ENCODE measurements at places on chromosomes 13 and 19.

DNA sequence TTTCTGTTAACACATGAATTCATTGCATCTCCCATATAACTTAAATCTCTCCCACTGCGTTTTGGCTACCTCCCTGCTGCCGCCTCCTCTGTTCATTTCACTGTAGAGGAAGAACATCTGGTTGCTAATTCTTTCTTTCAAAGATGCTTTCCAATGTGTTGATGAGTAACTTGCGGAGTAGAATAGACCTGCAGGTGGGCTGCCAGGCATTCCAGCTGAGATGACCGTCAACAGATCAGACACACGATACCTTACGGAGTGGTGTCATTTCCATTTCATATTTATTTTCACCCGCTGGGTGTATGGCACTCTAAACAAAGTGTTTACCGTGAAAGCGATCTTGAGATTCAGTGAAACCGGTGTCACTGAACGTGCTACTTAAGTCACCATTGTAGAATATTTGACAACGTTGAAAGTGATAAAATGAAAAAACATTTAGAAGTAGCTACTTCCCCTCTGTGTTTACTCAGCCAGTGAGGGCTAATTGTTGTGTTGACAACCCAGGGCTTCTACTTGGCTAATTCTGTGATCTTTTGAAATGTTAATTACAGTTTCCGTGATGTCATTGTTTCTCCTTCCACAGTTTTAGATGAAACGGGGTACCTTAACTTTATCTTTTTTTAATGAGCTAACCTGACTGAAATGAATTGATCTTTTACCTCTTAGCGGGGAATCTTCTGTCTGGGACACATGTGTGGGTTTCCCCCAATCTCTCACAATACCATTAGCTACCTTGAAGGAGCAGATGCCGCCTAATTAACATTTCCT, 228.5 kb upstream of the ARGLU1 start:
- DNase-seq: no peak

GRCh38 chr13:104782741-104783140, 1716.5 kb upstream of the SLC10A2 start:
- no peak for DNase-seq

DNA sequence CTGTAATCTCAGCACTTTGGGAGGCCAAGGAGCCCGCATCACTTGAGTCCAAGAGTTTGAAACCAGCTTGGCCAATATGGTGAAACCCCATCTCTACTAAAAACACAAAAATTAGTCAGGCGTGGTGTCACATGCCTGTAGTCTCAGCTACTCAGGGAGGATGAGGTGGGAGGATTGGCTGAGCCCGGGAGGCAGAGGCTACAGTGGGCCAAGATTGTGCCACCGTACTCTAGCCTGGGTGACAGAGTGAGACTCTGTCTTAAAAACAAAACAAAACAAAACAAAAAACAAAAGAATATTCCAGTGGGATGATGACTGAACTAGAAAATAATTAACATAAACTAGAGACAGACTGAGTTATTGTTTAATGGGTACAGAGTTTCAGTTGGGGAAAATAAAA, 81.7 kb upstream of the ABCC4 start:
- DNase-seq: no peak

DNA sequence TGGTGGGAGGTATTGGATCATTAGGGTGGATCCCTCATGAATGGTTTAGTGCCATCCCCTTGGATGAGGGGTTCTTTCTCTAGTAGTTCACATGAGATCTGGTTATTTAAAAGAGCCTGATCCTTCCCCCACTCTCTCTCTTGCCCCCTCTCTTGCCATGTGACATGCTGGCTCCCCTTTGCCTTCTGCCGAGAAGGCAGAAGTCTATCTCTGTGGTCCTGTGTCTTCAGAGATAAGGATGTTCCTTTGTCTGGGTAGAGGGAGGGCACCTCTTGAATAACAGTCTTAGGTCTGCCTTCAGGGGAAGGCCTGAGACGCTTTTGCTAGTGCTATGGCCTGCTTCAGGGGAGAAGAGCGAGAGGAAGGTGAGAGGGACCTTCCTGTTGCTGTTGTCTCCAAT, 2.0 kb upstream of the ZDHHC20 start:
- DNase-seq: no peak

DNA sequence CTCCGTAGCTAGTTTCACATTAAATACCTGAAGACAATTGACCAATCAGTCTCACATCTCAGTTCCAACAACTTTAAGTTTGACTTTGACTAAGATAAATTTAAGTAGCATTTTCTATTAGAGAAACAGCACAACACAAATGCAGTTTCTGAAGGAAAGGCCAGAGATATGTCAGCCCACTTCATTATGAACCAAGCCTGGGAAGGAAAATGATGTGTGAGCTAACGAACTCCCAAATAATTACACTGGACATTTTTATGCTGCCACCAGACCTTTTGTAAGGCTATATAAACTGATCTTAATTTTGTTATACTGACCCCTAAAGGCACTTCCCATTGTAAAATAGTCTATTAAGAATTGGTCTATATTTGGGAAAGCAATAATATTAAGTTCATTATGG, 57.9 kb upstream of the DACH1 start:
- no peak for DNase-seq

GRCh38 chr13:96968027-96968426, 26.2 kb downstream of the OXGR1 start:
- no peak for DNase-seq

DNA sequence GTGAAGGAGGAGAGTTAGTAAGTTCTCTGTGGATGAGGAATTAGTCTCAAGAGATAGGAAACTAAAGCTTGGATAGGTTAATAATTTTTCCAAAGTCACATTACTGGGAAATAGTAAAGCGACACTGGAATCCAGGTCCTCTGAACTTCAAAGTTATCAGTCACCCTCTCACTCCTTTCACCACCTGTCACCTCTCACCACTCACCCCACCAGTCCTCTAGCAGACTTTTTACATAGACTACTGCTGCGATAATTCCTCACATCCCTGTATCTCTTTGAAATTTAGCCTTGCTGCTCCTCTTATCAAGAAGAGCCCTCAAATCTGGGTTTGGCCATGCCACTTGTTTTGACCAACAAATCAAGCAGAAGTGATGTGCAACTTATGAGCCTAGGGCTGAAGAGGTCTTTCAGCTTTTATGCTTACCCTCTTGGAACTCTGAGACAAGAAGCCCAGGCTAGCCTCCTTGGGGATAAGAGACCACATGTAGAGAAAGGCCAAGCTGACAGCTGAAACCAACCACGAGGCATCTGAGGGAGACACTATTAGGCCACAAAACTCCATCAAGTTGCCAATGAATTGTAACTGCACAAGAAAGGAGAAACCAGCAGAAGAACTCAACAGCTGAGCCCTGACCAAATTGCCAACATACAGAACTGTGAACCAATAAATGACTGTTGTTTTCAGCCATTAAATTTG, 41.2 kb downstream of the STARD13 start:
- DNase-seq: no peak

DNA sequence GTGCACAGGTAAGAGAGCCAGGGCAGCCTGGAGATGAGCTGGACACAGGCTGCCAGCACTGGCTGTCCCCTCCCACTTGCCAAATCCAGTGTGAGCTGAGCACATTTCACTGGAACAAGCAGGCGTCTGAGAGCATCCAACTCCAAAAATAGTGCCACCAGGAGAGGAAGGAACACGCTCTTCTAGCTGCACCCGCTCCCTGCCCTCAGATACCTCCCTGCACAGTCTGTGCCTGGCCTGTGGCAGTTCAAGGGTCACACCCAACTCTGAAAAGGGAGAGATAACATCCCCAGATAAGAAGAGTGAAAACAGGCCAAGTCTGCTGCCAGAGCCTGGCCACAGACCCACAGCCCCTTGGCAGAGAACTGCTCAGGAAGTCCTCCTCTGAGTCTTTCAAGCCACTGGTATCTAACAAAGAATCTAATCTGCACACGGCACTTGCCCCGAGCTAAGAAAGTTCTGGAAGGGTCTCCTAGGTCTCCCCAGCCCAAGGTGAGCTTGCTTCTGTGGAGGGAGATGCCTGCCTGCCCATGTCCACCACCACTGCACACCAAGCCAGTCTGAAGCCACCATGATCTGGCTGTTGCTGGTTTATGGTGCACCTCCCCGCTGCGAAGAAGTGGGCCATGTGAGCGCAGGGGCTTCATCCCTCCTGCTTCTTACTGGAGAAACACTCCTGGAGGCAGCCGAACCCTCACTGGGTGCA, 14.7 kb downstream of the ELL start:
- DNase-seq: no peak

DNA sequence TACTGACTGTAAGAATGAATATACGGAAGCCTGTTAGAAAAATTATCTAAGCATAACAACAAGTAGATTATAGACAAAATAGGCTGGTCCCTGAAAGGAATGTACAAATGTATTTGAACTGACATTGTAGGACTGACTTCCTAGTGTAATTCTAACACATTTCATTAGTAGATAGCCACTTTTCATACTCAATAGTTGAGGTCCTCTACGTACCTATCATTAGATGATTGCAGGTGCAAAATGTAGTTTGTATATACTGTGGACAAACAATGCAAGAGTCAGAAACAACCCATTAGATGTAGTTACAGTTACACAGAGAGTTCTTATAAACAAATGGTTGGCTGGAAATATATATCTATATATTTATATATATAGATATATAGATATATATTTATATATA, 402.3 kb upstream of the SLITRK6 start:
- DNase-seq: no peak

DNA sequence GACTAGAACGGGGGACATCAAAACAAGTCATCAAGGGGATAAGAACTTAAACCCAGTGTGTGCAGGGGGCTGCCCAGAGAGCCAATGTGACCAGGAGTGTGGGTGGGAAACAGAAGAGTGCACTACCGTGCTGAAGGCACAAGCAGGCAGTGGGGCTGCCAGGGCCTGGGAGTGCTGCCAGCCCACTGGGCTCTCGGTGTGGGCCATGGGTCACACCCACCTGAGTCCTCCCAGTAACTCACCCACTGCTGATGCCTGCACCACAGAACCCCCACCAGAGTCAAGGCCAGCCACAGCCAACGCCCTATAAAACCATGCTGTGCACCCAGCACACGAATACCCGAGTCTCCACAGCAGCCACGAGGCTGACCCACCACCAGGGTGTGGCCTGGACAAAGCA, 8.5 kb downstream of the MED26 start:
- DNase-seq: no peak

DNA sequence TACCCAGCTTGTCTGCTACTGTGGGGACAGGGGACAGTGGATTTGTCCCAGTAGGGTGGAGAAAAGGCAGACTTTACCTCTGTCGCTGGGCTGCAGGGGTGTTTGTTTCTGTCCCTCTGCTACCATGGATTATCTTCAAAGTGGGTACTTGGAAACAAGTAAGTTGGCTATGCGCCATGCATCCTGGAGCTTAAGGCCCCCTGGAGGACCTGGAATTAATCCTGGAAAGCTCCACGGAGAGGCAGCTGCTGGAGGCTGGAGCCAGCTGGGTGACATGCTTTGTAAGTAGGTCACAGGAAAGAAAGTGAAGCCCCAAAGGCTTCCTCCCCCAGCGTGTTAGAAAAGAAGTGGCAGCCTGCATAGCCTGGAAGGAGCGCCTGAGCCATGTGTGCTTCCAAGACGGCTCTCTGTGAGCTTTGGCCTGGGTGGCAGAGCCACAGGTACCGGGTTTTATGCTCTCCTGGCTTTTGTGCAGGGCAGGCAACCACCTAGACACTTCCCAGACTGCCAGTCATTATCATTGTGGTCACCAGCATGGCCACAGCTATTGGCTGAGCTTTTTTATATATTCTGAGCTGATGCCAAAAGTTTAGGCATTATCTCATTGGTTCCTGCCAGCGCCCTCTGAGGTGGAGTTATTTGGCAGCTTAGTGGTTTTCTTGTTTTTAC, 9.5 kb downstream of the B3GLCT start:
- peak; percentile 73 for DNase-seq

DNA sequence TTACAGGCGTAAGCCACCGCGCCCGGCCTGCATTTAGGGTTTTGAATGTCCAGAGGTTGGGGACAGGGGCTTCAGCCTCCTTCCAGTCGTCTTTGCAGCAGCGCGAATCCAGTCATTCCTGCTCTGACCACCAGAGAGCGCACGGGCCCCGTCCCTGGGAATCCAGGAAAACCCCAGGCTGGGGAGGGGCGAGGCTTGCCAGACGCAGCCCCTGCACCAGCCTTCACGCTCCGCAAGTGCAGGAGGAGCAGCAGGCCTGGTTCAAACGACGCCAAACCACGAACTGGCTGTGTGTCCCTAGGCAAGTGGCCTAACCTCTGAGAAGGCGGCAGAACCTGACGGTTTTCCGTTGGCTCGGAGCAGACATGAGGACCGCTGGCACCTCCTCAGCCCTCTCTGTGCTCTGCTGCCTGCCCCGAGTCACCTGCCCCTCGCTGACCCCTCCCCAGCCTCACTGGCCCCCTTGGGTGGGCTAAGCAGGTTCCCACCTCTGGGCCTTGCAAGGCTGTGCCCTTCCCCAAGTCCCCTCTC, 2.0 kb upstream of the RNF126 start:
- peak; percentile 63 for DNase-seq
